ENCODE measurements at places on chromosomes 4 and X.

DNA sequence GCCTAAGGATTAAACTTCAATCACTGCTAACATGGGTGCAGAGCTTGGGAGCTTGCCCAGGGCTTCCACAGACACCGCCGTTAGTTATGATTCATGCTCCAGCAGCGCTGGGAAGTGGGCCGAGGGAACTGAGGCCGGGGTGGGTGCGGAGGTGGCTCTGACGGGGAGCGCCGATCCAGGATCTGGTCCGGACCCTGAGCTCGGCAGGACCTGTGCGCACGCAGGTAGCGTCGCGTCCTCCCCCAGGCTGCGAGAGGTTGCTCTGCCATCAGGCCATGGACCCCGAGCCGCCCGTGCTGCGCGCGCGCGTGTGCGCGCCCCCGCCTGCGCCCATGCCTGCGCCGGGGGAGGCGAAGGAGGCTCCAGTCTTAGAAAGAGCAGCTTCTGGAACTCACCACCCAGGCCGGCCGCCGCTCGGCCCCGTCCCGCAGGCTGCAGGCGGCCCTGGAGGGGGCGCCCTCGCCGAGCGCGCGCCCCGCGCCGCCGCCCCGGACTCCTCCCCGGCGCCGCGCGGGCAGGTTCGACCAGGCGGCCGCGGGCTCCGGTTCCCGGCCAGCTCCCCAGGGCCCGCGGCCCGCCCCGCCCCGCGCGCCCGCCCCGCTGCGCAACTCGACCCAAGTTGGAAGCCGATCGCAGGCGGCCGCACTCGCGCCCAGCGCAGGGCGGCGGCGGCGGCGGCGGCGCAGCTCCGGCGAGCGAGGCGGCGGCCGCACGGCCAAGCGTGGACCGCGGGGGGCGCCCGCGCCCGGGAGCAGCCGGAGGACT, 732 bp upstream of the ADRA2C start:
- no peak for DNase-seq

GRCh38 chr4:7195141-7195515, 2.8 kb downstream of the SORCS2 start:
- no peak for DNase-seq

- DNase-seq: no peak
Measured at GRCh38 chrX:19761554-19762295, 125.7 kb downstream of the SH3KBP1 start.

DNA sequence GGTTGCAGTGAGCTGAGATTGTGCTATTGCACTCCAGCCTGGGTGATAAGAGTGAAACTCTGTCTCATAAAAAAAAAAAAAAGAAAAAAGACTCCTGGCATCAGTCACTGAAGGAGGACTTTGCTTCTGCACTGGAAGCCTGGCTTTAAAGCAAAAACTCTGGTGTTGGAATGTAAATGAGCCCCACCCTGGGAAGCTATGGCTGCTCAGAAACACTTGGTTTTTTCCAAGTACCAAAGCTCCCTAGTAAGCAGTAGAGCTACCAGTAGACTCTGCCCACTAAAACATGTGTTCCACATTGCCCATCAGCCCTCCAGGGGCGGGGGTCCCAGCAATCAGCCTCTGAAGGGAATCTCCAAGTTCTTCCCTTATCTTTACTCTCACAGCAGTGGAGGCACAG, 154.4 kb downstream of the SHROOM3 start:
- no peak for DNase-seq

GRCh38 chr4:97208749-97209148, 934.5 kb downstream of the STPG2 start:
- DNase-seq: no peak

- DNase-seq: no peak
Measured at GRCh38 chr4:182806259-182807252, 110.6 kb downstream of the DCTD start.

DNA sequence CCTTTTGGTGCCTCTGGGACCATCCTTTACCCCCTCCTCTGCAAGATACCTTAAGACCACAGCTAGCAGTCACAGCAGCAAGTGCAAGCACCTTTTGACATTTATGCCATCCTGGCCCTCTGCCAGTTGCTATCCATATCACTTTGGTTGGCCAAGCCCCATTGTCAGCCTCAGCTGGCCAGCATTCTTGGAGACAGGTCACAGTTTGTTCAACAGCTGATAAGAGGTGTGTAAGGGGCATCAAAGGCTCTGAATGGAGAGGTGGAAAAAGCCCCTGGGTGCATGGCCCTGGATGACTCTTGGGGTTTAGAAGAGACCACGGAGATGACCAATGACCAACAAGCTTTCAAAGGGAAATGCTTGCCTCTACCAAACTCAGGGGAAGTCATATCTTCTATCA, 133.6 kb upstream of the MAMLD1 start:
- no peak for DNase-seq

DNA sequence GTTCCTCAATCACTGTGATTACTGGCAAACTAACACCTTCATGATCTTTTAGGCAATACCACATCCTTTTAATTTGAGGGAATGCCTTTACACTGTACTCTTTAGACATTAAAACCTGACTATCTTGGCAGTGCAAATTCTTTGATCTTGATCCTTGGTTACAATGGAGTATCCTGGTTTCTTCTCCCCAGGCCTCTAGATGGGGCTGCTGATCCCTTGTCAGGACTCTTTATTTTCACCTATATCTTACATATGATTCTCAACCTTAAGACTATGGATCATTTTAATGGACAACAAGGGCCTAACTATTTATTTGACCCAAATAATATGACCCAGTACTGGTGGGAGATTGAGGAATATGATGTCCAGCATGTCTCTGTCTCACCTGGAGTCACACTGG, 1005.5 kb upstream of the INTU start:
- DNase-seq: no peak

DNA sequence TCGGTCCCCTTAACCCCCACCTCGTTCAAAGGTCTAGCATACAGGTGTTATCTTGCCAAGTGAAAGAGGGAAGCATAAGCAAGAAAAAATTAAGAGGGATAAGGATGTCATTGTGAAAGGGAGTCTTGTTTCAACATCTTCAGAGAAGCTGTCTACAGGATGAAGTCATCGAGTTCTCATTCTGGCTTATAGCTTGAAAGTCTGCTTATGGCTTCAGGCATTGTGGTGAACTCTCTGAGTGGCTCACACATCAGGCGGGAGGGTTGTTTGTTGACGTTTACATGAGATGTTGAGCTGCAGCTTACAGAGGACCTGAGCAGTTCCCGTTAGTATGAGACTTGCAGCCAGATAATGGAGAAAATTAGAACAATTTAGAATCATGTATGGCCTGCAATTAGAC, 16.6 kb downstream of the MAGEA9B start:
- no peak for DNase-seq

DNA sequence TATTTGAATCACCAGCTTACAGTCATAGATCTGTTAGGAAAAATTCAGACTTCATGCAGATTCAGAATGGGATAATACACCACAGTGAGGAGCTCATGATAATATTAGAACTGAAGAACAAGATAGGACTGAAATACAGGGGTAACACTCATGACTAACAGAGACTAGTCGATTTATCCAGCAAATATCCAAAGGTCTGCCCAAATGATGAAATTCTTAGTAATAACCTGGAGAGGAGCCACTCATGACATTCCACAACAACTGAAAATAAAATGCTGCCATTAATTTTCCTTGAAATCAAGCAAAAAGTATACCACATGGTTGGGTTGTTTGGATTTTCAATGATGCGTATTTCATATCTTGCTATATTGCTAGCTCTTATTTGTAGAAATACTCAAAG, 903.7 kb upstream of the ADGRL3 start:
- no peak for DNase-seq

GRCh38 chr4:147581606-147582350, 35.4 kb upstream of the TMEM184C start:
- no peak for DNase-seq

GRCh38 chrX:71998836-71999509, 88.3 kb downstream of the NHSL2 start:
- no peak for DNase-seq

DNA sequence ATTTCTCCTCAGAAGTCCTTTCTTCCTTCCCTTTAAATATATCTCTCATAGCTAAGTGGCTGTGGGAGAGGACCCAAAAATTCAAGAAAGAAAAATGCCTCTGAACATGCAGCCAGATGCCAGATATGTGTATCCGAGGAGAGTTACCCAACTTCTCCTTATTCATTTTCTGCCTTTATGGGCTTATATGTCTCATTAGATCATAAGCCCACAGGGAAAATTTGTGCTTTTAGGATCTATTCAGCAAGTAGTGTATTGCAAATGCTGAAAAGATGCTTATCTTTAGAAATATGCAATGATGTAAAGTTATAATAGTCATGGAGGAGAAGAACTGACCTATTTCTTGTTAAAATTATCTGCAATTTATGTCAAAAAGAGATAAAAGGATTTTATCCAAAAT, 371.8 kb upstream of the NOCT start:
- DNase-seq: no peak

- DNase-seq: no peak
Measured at GRCh38 chr4:123200051-123200940, 196.3 kb upstream of the SPRY1 start.

- no peak for DNase-seq
Measured at GRCh38 chrX:115226929-115227328, 7.0 kb downstream of the LRCH2 start.

- DNase-seq: no peak
Measured at GRCh38 chr4:84965553-84966381, 723 bp downstream of the WDFY3 start.

DNA sequence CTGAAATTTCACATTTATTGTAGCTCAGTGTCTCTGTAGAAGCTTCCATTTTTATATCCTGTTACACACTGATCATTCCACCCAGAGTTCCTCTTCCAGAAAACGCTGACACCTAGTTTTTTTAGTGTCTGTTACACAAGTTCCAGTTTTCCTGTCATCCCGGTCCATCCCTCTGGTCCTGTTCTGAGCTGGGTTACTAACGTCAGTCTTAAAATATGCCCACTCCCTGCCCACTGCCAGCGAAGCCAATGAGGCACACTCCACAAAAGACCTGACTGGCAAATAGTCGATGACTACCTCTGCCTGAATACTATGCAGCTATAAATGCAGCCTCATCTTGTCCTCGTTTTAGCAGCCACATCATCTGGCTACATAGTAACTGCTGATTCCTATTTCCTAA, 30.9 kb upstream of the DDX3X start:
- DNase-seq: no peak

DNA sequence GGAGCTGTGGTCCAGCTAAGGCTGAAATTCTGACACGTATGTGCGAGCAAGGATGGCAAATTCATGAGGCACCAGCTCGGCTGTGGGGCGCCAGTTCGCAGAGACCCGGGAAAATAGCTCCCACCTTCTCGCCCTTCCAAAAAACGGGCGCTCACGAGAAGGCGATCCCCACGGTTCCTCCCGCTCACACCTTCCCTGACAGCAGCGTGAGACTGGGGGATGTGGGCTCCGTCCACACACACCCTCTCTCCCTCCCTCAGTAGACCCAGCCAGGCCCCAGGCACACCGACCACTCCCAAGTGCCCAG, 584 bp downstream of the GPC3 start:
- DNase-seq: no peak

DNA sequence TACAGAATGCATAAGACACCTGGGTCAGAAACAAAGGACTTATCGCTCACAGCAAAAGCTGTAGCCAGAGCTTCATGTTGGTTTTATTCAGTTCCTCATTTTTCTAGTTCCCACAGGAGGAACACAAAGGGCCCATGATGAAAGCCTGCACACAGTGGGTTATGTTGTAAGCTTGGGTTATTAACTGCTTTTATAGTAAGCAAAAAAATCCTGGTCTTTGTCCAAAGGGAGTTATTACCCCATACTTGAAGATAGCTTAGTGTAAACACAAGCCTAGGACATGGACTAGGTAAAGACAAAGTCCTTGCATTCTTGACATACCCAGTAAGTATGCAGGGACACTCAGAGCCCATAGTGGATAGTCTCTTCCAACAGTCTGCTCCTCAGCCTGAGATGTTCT, 11.7 kb downstream of the BBS12 start:
- DNase-seq: no peak

- DNase-seq: no peak
Measured at GRCh38 chr4:110361921-110362320, 114.0 kb upstream of the ENPEP start.

- no peak for DNase-seq
Measured at GRCh38 chr4:133565379-133565778, 416.3 kb downstream of the PCDH10 start.

DNA sequence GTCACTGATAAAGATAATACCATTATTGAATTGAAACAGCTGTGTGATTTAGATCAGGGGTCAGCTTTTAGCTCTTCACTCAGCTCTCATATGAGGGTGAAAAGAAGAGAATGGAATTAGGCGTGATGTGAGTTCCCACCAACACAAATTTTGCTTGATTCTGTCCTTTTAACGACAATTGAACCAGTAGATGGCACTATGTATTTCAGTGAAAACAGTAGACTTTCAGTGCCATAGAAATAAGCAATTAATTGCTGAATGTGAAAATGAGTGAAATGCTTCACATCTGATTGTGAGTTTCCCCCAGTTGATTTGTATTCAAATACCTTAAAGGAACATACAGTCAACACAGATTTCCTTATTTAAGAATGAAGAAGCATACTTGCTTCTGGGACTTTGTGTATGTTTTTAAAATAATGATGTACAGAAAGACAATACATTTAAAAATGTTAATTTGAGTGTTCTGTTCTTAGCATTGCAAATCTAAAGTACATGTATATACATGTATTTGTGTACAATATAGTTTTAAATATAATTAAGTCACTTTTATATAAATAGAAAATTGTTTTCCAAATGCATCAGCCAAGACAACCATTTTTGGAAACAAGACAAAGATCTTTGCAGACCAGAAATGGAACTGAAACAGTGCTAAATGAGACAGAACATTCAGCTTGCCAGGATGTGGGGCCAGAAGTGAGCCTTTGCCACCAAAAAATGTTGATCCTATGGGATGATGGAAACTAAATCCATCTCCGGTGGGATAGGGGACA, 178.8 kb downstream of the SNCA start:
- no peak for DNase-seq

GRCh38 chr4:102008711-102009110, 218.2 kb downstream of the BANK1 start:
- DNase-seq: no peak

- no peak for DNase-seq
Measured at GRCh38 chr4:127491571-127491970, 141.2 kb upstream of the INTU start.

GRCh38 chrX:110915111-110915510, 119.5 kb upstream of the CHRDL1 start:
- no peak for DNase-seq

DNA sequence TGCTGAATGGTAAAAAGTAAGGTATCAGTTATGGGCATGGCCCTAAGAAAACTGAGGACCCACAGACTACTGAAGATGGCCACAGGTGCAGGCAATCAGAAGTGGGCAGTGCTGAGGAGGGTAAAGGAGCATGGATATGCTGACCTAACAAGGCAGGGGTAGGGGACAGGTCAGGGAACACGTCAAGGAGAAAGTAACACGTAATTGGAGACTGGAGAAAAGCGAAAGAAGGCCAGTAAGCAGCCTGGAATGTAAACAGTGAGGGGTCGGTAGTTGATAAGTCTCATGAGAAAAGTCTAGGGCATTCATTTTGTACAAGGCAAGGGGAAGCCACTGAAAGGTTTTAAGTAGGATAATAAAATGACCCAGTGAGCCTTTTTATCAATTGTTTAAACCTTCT, 153.3 kb downstream of the PRDM5 start:
- no peak for DNase-seq

Measured in stimulated activated CD8-positive, alpha-beta memory T cell treated with anti-CD3 and anti-CD28 coated beads, Interleukin-2, amount 100 ng/mL, for 1 hour (primary cell).